ENCODE measurements at places on chromosomes 13 and 19.

DNA sequence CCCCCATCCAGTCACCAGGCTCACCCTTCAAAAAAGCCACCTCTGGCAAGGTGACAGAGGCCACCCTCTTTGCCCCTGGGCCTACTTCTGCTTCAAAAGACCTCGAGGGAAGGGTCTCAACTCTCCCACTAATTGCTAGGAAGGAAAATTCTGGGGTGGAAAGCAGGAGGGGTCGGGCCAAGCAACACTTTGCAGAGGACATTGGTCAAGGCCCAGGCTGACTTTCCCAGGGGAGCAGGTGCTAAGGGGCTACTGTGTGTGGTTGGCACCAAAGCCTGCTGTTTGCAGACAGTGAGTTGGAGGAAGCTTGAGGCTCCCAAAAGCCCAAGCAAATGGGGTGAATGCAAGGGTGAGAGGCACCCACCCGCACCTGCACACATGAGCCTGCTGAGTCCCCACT, 28.6 kb upstream of the VSTM2B start:
- DNase-seq = no peak

GRCh38 chr13:25042151-25042865, 53.6 kb upstream of the PABPC3 start:
- DNase-seq = no peak

DNA sequence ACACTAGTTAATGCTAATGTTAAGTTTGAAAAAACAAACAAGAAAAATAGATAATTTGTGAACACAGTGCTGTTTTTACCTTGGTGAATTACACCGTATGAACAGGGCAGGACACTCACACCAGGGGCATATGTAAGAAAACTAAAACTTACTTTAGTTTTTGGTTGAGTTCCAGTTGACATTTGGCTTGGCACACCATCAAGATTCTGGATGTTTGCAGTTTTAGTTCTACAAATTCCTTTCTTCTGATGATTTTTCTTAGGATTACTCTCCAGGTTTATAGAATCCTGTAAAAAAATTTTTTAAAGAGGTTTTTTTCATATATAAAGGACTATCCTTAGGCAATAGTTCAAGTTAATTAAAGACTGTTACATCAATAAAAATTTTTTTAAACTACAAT, 238.5 kb upstream of the STARD13 start:
- DNase-seq = no peak

DNA sequence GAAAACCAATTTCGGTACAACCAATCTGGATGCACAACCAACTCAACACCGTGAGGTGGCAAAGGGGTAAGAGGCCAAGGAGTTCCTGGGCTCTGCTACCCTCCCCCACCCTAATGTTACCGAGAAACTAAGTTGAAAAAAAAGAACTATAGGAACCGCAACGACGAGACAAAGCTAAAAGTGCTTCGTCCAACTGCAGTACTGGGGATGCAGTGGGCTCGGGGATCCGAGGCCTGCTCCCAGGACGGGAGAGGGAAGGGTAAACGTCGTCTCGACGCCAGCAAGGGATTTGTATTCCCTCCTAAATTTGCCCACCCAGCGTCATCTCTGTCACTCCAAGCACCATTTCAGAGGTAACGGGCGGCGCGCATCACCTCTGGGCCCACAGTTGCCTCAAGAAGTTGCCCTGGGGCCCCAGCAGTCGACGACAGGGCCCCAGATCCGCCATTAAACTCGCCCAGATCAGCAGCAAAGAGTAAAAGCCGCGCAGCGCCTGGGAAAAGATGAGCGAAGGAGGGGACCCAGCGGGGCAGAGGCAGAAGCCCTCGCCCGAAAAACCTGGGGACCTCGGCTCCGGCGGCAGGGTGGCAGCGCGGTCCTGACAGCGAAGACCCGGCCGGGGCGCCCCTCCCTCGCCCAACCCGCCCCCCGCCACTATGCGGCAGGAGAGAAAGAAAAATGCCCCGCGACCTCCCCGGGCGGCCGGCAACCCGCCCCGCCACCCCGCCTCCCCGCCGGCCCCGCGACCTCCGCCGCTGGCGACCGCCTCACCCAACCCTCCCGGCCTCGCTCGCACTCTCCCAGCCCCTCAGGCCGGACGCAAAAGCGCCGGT, 752 bp downstream of the ZMYM5 start:
- DNase-seq = peak; percentile 24

DNA sequence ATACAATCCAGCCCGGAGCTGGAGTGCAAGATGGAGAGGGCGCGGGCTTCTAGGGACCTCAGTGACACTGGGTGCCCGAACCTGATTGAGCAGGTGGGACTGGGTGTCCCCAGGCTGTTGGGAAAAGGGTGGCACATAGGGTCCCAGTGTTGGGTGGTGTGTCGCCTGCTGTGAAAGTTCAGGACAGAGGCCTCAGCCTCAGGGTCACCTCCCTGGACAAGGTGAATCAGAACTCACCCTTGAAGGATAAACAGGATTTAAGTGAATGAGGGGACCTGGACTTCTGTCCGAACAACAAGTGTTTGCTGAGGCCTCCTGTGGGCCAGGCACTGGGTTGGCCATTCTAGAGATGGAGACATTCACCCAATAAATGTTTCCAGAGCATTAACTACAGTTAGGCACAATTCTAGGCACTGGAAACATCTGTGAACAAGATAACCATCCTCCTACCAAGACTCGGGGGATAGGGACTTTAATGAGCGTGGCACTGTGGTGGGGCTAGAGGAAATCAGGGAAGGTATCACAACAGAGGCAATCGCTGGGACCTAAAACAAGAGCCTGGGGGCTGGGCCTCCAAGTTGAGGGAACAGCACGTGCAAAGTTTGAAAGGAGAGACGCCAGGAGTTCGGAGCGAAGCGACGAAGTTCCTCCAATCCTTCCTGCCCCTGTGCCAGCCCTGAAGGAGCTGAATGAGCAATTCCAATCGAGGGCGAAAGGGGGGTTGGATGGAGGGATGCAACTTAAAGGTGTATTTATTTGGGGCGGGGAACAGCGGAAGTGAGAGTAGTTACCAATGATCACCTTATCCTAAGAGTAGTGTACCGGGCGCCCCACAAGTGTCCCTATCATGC, 921 bp upstream of the POLD1 start:
- no peak for DNase-seq

DNA sequence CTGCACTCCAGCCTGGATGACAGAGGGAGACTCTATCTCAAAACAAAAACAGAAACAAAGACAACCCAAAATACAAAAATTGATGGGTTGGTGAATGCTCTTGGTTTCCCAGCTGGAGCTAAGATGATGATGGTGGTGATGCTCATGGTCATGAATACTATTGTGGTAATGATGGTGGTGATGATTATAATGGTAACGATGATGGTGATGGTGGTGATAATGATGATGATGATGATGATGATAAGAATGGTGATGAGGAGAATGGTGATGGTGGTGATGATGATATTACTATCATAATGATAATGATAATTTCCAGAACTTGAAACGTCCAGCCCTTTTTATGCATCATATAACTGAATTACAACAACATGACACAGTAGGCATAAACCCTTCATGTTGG, 40.1 kb downstream of the VAV1 start:
- DNase-seq = no peak

DNA sequence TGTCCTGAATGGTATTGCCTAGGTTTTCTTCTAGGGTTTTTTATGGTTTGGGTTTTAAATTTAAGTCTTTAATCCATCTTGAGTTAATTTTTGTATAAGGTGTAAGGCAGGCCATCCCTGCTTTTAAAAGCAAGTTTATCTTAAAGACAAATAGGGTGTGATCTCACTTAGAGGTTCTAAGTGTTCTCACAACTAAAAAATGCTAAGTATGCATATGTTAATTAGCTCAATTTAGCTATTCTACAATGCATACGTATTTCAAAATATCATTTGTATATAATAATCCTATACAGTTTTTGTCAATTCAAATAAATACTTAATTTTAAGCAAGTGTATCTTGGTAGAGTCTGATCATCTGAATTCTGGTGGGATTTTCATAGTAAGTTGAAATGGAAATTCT, 50.4 kb downstream of the MBNL2 start:
- DNase-seq = no peak

DNA sequence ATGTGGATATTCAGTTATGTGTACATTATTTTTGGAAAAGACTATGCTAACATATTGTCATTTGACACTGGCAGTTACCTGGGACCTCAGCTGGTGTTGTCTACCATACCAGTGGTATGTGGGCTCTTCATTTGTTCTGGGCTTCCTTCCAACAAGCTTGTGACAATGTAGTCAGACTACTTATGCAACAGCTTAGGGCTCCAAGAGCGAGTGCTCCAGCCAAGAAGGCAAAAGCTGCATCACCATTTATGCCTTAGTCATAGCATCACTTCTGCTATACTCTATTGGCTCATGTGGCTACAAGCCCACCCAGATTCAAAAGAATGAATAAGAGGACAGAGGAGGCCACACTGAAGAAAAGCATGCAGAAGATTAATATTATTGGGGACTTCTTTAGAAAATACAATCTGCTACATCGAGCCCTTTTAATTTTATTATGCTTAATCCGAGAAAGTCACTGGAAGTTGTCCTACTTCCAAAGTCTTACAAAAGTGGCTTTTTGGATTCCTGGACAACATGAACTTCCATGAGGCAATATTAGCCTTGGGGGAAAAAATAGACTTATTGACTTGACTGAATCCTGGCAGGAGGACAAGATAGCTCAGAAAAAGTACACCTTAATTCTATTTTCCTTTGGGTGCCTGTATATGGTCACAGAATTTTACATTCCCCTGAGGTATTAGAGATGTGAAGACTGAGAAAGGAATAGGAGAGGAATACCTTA, 529.4 kb upstream of the HTR2A start:
- DNase-seq = no peak

GRCh38 chr19:10692673-10693264, 8.5 kb upstream of the QTRT1 start:
- DNase-seq = no peak

GRCh38 chr13:24348385-24348784, 39.0 kb downstream of the C1QTNF9 start:
- no peak for DNase-seq

DNA sequence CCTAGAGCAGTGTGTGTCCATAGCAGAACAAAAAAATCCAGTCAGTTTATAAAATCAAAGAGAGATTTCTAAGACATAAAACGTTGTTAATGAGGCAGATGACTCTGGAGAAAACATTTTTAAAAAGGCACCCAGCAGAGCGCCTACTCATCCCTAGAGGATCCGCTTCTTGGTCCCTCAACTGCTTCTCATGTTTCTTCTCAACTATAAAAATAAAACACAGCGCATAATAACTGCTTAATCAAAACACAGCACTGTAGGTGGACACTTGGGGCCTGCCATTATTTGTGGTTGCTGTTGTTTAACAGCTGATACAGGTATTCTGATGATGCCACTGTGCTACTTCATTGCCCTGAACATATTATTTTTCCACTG, 347.9 kb downstream of the FGF9 start:
- DNase-seq = no peak

DNA sequence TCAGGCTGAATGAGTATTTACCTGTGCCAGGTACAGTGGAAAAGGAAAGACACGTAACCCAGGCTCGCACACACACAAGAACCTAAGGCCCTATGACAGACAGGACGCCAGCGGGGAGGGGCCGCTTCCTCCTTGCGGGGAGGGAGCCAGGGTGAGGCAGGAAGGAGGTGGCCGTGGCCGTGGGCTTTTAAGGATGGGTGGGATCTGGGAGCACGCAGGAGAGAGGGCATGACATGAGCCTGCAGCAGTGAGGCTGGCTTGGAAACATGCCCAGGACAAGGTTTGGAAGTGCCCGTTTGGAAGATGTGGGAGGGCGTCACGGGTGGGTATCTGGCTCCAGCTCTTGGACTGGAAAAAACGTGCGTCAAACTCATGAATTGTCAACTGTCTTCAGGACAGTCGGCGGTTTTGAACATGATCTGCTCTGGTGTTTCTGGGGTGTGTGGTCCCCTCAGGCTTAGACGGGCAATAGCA, 20.1 kb downstream of the SH3GL1 start:
- DNase-seq = no peak

DNA sequence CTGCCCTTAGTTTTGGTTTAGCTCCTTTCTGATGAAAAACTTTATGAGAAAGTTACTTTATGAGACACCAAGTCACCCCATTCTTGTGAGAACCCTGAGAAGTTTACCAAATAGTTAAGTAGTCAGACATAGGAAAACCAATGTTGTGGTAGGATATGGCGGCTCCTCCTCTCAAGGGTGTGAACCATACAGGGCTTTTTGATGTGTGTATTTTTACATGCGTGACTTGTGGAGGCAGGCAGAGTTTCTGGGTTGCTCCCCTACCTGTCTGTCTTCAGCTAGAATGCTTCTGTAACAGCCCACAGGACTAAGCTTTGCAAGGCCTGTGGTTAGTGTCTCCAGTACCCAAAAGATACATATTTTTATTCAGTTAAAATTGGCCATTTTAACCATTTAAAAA, 18.3 kb downstream of the UBAC2 start:
- DNase-seq = no peak

- DNase-seq = no peak
These were observed 121.9 kb upstream of the GJB6 start for GRCh38 chr13:20353973-20354372.

DNA sequence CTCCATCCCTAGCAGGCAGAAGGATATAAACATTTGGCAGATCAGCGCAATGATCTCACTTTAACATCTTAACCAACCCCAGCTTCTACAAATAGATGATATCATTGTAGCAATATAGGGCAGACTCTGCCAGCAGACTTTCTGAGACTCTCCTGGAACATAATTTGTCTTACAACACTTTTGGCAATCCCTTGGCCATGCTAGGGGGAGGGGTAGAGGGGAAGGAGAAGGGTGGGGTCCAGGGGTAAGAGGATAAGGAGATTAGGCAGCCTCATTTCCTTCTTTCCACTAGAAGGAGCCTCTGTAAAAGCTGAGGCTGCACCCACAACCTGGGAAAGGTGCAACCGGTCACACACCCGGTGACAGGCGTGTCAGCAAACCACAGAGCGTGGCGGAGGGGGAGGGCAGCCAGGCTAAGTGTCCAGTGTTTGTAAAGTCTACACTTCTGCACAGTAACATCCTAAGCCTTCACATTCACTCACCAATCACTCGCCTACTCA, 8.7 kb upstream of the UBAC2 start:
- DNase-seq = no peak

DNA sequence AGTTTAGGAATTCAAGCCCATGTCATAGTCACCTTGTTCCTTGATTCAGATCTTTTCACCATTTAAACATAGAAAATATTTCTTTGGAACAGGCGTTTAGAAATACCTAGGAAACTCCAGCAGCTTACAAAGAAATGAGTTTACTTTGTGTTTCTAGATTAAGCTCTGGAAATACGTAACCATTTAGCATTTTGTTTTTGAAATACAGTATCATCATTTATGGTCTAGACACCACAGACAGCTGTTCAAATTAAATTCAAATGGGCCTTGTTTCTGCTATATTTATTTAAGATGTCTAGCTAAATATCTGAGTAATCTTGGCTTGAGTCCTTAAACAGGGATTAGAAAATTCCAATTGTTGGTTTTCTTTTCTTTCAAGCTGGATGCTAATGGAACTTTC, 228.5 kb downstream of the NDFIP2 start:
- no peak for DNase-seq

GRCh38 chr13:91308299-91308698, 39.2 kb upstream of the MIR17HG start:
- DNase-seq = no peak

- no peak for DNase-seq
These were observed 2.0 kb downstream of the PTBP1 start for GRCh38 chr19:799076-799881.
